ENCODE measurements at places on chromosomes 12 and 14. TPM values are rescaled to one million over a fixed set of nuclear protein-coding genes. Genes with fewer than 3 reads are reported as not detected.

Gene TSHR
- total RNA-seq, result not detected

Gene P2RX7
- total RNA-seq, result 3.6 TPM

Gene RNU4-1
- under 0.01 TPM for total RNA-seq

Gene OLR1
- total RNA-seq, result not detected

Gene BAZ2A
- total RNA-seq, result 56.8 TPM

All from vein endothelial cell (primary cell).